Skeletal muscle cell (primary cell): ENCODE measurements at places on chromosomes 11 and 22.

DNA sequence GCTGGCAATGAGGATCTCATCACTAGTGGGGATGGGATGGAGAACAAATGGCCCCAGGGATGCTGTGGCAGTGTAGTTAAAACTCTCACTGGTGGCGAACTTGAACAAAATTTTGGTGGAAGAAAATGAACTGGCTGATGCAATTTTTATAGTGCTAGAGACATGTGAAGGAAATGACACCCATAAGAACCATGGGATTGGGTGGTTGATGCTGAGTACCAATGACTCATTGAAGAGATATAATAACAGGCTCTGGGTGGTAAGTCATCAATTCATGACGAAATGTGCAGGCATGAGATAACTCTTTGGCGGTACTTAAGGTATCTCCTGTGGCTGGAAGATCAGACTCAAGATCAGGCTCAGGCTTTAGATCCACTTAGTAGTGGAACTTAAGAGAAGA, 172.9 kb upstream of the DDI1 start:
- peak; percentile 62 for DNase-seq

DNA sequence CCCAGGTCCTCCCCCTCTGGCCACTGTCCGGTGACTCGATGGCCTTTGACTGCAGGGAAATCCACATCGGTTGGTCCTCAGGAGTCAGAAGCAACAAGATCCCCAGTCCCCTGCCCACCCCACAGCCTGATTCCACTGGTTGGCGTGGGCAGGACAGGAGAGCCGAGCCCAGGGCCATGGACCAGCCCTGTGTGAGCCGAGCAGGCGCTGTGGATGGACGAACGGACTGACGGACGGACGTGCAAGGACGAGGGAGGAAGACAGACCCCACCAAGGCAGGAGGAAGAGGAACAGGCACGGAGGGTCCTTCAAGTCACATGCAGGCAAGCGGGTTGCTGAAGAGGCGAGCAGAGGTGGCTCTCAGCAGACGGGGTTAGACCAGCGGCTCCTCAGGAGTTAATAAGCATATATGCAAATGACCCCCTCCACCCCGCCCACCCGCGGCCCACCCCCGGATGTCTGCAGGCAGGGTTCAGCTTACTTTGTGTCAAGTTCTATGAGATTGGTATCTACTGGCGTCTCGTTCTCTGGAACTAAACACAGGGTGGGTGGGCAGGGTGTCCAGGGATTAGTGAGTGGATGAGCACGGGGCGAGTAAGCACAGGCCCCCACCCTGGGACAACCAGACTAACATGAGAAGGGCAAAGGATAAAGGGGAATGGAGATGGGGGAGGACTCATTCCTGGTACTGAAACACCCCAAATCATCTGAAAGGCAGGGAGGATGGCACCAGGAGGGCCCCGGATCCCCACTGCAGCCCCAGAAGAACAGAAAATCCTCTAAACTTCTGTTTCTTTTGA, 26.8 kb downstream of the TPBGL start:
- DNase-seq: no peak

GRCh38 chr11:14894657-14895598, 2.9 kb upstream of the CYP2R1 start:
- DNase-seq: peak; percentile 82

GRCh38 chr11:3111919-3112690, 53.0 kb downstream of the OSBPL5 start:
- peak; percentile 14 for DNase-seq

DNA sequence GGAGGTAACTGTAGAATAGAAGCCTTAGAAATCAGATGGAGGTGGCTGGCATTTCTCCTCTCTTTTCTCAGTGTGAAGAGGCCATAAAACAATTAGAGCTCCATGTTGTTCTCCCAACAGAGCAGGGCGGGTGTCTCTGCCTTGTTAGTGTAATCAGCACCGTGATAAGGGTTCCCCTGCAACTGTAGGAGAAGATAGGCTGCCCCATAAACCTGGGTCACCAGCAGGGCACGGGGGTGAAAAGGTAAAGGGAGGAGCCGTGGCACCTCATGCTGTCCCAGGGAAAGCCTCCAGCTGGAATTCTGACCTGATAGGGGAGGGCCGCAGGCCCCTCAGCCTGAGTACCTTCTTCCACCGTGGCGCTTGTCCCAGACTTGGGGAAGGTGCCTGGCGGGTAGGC, 68.7 kb downstream of the ISX start:
- no peak for DNase-seq

DNA sequence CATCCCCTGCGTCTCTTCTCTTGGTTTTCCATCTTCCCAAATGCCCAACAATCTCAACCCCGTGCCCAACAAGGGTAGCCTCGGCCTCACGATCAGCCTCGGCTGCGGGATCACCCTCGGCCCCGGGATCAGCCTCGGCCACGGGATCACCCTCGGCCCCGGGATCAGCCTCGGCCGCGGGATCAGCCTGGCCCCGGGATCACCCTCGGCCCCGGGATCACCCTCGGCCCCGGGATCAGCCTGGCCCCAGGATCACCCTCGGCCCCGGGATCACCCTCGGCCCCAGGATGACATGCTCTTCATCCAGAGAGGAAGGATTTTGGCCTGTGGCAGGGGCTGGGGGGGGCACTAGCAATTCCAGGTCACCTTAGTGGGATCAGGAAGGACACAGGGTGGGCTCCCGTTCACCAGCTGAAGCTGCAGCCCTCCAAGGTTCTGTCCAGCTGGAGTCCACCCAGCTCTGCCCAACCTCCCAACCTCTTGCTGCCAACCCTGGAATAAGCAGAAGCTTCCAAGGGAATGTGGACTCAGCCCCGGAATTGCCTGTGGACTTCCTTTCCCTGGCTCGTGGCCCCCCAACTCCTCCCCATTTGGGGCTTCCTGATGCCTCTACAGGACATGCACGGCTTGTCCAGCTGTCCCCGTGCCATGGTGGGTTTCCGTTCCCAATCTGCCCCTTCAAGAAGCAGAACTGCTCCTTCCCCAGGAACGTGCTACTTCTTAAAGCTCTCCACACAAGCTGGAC, 6.2 kb downstream of the ALG12 start:
- no peak for DNase-seq

- no peak for DNase-seq
Measured at GRCh38 chr11:26473216-26474194, 98.6 kb downstream of the MUC15 start.

DNA sequence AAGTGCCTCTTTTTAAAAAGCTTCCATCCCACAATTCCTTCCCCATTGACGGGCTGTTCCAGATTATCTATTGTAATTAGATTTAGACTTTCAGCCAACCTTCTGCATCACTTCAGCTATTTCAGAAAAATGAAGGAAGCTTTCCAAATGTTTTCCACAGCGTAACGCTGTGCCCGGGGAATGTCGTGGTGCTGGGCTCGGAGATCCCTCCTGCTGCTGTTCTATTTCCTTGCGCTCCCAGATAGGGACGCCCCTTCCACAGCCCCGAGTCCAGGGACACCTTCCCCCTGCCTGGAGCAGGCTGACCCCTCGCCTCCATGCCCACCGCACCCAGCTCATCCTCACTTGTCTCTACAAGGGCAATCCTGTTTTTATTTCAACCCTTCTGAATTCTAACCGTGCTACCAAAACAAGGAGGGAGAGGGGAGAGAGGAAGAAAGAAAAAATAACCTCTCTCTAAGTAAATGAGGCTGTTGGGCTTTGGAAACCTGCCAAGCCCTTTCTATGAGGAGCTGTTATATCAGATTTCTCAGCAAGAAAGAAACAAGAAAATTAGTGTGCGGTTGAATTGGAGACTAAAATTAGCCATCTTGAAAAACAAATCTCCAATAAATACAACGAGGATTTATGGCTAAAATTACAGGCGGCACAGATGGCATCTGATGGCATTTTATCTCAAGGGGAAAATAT, 366.9 kb downstream of the BRD1 start:
- DNase-seq: no peak

- no peak for DNase-seq
Measured at GRCh38 chr22:19490628-19491230, 11.0 kb downstream of the CDC45 start.

DNA sequence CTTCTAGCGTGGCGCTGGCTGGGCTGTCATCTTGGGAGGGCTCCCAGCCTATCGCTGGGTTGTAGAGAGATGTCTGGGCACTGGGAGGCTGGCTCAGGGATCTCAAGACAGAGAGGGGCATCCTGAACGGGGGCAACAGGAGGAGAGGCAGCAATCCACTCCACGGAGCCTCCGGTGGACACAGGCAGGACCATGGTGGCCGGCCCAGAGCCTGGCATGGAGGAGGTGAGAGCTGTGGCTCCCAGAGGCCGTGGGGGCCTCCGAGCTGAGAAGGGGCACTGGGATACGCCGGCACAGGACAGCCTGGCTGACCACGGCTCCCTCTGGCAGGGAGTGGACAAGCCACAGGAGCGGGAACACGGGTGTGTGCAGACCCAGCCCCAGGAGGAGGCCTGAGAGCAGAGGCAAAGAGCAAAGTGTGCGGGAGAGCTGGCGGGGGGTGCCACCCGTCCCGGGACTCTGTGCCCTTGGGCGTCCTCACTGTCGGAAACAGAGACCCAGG, 9.1 kb downstream of the MRGPRF start:
- no peak for DNase-seq

DNA sequence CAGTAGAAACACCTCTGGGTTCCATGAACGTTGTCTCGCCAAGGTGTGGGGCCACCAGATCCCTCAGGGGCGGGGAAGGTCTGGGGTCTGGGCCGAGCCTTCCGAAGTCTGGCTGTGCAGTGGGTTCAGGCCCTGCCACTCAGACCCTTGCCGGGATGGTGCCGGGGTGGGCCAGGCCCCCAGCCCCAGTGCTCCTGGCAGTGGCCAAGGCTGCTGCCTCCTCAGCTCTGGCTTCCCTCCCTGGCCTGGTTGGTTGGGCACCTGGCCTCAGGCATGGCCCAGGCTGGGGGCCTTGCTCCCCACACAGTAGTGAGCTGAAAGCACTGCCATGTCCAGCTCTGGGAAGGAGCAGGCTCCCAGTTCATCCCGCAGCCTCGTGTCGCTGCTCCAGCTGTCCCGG, 48.2 kb upstream of the PPARA start:
- no peak for DNase-seq

DNA sequence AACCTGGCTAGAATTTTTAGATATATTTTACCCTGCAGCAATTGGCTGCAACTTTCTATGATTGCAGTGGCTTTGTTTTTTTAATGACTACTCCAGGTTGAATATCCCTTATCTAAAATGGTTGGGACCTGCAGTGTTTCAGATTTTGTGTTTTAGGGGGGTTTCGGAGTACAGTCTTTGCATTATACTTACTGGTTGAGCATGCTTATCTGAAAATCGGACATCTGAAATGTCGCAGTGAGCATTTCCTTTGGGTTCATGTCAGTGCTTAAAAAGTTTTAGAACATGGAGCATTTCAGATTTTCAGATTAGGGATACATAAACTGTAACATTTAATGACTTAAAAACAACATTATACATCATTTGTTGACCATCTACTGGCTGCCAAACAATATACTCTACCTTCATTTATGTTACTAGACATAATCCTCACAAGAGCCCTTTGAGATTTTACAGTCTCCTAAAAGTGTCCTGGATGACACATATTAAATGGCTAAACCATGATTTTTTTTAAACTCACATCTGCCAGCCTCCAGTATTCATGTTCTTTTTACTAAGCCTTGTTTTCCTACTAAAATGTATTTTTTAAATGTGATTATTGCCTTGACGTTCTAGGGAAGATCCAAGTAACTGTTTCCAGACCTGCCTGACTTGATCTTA, 66.3 kb downstream of the PRMT3 start:
- DNase-seq: no peak

- DNase-seq: no peak
Measured at GRCh38 chr22:22928666-22929380, 41.2 kb downstream of the IGLL5 start.

DNA sequence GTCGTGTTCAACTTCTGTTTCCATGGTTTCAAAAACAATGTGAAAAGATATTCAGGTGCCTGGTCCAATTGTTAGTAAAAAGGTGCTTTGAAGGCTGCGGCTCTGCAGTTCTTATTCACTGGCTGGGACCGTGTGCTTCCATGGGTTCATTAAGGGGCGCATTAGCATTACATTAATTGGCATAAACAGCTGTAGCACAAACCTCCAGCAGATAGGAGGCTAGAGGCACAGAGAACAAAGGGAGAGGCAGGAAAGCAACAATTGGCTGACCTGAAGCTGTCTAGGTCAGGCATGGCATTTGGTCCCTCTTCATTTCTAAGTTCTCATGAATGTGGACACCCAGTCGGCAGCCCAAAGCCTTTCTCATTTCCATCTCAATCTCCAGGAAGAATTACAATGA, 16.6 kb downstream of the PAK1 start:
- DNase-seq: no peak

DNA sequence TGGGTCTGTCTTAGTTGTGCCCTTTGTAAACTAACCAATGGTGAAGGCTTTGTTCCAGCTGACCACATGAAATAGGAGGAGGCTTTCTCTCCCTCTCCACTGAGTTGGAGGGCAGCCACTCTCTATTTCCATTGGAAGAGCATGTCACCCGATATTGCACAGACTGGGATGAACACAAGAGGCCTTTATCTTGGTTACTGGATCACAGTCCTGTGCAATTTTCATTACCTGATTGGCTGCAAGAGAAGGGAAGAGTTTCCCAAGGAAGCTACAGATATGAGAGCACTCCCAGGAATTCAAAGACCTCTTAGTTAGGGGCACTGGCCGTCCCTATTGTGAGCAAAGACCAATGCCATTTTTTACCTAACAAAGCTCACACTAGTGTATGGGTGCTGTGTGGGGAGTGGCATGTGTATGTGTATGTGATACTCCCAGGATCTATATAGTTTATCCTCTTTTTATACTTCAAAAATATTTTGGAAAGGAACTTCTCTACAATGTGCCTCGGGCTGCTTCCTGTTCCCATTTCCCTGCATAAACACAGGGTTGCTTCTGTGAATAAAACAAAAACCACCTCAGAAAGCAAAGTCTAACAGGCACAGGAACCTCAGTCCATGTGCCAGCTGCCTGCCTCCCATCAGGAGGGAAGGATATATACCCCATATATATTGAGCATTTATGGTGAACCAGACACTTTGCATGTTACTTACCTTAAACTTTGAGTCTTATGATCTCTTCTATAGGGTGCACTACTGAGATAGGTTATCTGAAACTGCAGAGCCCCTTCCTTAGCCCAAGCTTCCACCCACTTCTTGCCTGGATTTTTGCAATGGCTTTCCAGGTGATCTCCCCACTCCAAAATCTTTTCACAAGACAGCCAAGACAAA, 126.5 kb downstream of the RASSF10 start:
- peak; percentile 63 for DNase-seq

DNA sequence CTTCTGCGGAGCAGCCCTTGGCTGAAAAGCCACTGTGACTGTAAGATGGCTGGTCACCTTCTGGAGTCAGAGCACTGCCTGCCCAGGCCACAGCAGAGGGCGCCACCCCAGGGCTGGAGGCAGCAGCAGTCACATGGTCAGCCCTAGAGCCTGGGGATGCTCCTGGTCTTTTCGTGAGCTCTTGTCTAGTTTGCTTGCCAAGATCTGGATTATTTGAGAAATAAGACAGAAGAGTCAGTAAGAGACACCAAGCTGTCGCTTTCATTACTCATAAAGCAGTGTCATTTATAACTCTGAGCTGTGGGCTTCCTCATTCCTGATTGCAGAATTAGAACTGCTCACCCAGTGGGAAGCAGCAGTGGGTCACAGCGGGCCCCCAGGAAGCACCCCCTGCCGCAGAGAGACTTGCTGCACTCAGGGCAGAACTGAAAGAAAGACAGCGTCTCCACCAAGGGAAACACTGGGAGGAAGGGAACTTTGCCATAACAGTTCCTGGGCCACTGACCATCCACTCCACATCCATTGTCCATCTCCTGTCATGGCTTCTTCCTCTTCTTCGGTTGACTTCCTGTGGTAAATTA, 56.7 kb downstream of the PPP6R2 start:
- DNase-seq: no peak
